Fibroblast of skin of scalp (primary cell): ENCODE measurements at places on chromosomes 4 and X.

- DNase-seq, result no peak
Measured at GRCh38 chrX:100979881-100980607, 10.5 kb downstream of the ARL13A start.

DNA sequence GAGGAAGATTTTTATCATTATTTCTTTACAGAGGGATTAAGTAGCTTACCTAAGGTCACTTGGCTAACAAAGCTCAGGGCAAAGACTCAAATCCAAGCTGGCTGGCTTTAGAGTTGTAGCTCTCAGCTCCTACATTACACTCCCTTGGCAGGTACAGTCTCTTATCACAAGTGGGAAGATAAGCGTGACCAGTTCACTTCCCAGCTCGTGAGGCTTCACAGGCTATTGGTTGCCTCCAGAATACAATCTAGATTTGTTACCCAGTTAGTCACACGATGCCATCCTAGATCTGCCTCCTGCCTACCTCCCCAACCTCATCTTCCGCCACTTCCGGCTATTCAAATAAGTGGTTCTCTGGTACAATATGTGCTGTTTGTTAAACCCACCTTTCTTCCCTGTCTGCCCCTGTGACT lies 3.7 kb downstream of the MMRN1 start:
- DNase-seq, result no peak

DNA sequence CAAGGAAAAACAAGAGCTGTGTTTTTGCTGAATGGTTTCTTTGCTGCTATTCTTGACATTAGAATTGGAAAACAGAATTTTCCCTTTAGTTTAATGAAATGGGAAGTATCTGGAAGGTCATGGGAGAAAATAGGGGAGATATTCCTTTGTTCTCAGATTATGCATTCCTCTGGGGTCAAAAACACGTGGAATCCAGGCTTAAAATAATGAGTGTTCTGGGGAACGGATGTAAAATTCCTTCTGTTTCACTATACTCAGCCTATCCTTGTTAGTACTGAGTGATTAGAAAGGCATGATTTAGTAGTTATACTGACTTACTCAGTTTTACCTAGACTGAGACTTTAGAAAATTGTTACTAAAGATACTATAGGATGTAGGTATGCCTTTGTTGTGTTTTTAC lies 107.3 kb downstream of the ARHGAP10 start:
- DNase-seq, result no peak

GRCh38 chrX:56802921-56803849 lies 74.1 kb downstream of the NBDY start:
- DNase-seq, result peak; percentile 57

- no peak for DNase-seq
Measured at GRCh38 chrX:48490661-48491060, 14.7 kb downstream of the FTSJ1 start.

- peak; percentile 38 for DNase-seq
Measured at GRCh38 chrX:71475785-71476540, 56.9 kb upstream of the OGT start.

- no peak for DNase-seq
Measured at GRCh38 chr4:99591757-99592156, 17.1 kb downstream of the MTTP start.

DNA sequence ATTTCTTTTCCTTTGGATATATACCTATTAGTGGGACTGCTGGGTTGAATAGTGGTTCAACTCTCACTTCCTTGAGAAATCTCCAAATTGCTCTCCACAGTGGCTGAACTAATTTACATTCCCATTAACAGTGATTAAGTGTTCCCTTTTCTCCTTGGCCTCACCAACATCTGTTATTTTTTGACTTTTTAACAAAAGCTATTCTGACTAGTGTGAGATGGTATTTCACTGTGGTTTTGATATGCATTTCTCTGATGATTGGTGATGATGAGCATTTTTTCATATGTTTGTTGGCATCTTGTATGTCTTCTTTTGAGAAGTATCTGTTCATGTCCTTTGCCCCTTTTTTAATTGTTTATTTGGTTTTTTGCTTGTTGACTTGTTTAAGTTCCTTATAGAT lies 413.0 kb downstream of the MAPK10 start:
- peak; percentile 46 for DNase-seq
